Uterine smooth muscle cell (primary cell): ENCODE measurements at places on chromosomes 6 and 20. TPM values are rescaled to one million over a fixed set of nuclear protein-coding genes. Genes with fewer than 3 reads are reported as not detected.

Gene CD83
- total RNA-seq, result 1.2 TPM in 2 replicates

Gene FILIP1
- 0.62 and 1.4 TPM in 2 replicates for total RNA-seq

Gene CTCFL
- not detected in 2 replicates for total RNA-seq

Gene ANKRD66
- total RNA-seq, result not detected in 2 replicates

Gene CTAGE9
- total RNA-seq, result not detected in 2 replicates

Gene ZNF311
- 1.7 and 2.9 TPM in 2 replicates for total RNA-seq

Gene TPD52L1
- 8.1 and 13.7 TPM in 2 replicates for total RNA-seq

Gene PPARD
- total RNA-seq, result 10.4 and 15.5 TPM in 2 replicates

Gene BPIFB1
- not detected in 2 replicates for total RNA-seq

Gene KCNB1
- under 0.01 and 0.12 TPM in 2 replicates for total RNA-seq

Gene KLHDC3
- 59.6 and 66.2 TPM in 2 replicates for total RNA-seq

Gene CDSN
- not detected in 2 replicates for total RNA-seq

Gene AMD1
- total RNA-seq, result 81.2 and 108 TPM in 2 replicates

Gene CST5
- not detected in 2 replicates for total RNA-seq

Gene GPX5
- total RNA-seq, result not detected in 2 replicates

Gene LTV1
- 25.5 and 35.7 TPM in 2 replicates for total RNA-seq

Gene KIAA0408
- 1.4 and 1.5 TPM in 2 replicates for total RNA-seq

Gene ADGRF1
- total RNA-seq, result not detected in 2 replicates

Gene HSPA1L
- total RNA-seq, result 0.89 and 1.7 TPM in 2 replicates

Gene ACTR5
- total RNA-seq, result 7.6 and 8.9 TPM in 2 replicates

Gene HLA-DQB2
- total RNA-seq, result not detected in 2 replicates

Gene UBD
- not detected in 2 replicates for total RNA-seq

Gene IMPG1
- total RNA-seq, result 0.37 TPM in 1 of 2 replicates, not detected in the other

Gene MEI4
- total RNA-seq, result not detected in 2 replicates

Gene NTSR1
- 2.0 and 3.1 TPM in 2 replicates for total RNA-seq

Gene TCP11
- 0.25 and 0.66 TPM in 2 replicates for total RNA-seq

Gene GPX6
- total RNA-seq, result not detected in 2 replicates
